Germinal center (tissue), 1 donor: ENCODE measurements at places on chromosomes 11 and 22.

DNA sequence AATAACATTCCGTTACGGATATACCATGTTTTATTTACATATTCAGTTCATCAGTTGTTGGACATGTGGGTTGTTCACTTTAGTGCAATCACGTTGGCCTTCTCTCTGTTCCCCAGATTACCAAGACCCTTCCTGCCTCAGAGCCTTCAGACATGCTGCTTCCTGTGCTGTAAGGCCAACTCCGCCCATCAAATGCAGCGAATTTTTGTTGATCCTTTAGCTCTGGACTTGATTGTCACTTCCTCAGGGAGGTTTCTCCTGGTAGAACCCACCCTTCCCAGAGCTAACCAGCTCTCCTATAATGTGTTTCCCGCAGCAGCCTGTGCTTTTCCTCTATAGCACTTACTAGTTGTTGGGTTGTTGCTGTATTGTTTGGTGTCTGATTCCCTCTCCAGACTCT, 39.4 kb downstream of the SWAP70 start:
- no peak for DNase-seq

DNA sequence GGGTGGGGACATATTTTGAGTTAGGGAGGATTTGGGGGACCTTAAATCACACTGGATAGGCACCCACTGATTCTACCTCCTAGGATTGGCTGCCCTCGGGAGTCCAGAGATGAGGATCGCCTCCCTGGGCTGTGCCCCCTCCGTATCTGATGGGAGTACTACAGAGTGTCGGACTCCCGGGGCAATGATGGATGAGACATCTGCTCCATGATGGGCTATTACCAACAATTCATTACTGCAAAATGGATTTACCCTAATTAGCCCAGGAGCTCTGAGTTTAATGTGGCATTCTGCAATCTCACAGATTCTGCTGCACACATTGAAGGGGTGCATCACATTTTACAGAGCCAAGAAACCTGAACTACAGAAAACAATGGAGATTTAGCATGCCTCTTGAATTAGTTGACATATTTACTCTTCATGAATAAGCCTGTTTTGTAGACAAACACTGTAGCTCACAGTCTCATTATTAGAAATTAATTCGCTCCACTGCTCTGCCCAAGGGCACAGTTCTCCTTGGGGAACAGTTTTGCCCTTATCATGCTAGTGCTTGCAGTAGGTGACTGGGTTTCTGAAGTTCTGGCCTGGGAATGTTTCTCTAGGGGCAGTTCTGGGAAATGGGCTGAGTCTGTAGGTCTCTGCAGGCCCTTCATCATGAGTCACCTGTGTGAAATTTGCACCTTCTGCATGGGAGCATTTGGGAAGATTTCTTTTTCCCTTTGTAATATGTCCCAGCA, 217.1 kb upstream of the PLET1 start:
- no peak for DNase-seq

DNA sequence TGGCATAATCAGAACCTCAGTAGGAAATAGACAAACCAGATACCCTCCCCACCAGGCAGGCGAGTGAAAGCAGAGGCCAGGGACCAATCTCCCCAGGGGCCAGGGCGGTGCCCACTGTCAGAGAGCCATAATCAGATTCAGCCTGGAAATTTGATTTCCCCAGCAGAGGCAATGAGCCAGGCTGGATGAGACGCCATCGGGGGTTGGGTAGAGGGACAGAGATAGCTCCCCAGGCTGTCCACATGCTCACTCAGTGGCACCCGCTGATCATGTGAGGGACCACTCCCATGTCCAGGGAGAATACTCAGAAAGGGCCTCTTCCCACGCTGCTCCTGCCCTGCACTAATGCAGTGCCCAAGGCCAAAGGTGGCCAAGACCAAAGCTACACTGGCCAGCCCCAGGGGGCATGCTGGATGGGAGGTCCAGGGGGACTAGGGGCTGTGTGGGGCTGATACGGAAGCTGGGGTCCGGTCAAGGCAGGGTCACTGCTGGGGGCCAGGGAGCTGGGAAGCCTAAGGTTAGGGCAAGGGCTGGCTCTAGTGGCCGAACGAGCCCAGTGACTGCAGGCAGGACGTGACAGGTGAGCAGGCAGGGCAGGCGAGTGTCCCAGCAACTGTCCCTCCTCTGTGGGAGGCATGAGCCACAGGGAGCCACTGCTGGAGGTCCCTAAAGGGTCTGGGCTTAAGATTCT, 19.8 kb downstream of the ARVCF start:
- DNase-seq: no peak

GRCh38 chr11:69136471-69136870, 19.3 kb upstream of the SMIM38 start:
- DNase-seq: no peak

GRCh38 chr11:116579857-116580727, 192.7 kb downstream of the BUD13 start:
- no peak for DNase-seq

- no peak for DNase-seq
Observed at GRCh38 chr22:18999008-18999407, 62.9 kb upstream of the PRODH start.

DNA sequence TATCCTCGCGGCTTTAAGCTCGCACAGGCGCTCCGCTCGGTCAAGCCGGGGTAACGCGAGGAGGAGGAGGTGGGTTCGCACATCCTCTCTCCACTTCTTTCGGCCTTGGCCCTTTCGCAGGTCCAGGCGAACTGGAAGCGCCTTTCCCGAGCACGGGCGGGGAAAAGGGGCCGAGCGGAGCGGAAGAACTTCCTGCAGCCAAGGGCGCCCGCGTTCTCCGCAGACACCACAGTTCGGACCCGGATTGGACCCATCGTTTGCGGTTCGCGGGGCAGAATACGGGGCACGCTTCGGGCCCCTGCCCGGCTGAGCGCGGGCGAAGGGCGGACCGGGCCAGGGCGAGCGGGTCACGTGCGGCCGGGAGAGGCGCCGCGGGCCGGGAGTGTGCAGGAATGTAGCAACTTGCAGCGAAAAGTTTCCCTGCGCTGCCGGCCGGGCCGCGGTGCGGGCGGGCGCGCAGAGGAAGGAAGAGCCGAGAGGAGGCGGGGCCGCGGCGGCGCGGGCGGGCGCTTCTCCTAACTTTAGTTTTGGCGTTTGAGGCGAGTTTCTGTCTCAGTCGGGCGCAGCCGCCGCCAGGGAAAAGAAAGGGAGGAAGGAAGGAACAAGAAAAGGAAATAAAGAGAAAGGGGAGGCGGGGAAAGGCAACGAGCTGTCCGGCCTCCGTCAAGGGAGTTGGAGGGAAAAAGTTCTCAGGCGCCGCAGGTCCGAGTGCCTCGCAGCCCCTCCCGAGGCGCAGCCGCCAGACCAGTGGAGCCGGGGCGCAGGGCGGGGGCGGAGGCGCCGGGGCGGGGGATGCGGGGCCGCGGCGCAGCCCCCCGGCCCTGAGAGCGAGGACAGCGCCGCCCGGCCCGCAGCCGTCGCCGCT, at the start of gene YAP1:
Gene YAP1, plus strand, starts transcription at position 552 of the 865 bp plus-strand sequence. CDS start 402 bp downstream, outside the sequence.
- DNase-seq: peak; percentile 50

DNA sequence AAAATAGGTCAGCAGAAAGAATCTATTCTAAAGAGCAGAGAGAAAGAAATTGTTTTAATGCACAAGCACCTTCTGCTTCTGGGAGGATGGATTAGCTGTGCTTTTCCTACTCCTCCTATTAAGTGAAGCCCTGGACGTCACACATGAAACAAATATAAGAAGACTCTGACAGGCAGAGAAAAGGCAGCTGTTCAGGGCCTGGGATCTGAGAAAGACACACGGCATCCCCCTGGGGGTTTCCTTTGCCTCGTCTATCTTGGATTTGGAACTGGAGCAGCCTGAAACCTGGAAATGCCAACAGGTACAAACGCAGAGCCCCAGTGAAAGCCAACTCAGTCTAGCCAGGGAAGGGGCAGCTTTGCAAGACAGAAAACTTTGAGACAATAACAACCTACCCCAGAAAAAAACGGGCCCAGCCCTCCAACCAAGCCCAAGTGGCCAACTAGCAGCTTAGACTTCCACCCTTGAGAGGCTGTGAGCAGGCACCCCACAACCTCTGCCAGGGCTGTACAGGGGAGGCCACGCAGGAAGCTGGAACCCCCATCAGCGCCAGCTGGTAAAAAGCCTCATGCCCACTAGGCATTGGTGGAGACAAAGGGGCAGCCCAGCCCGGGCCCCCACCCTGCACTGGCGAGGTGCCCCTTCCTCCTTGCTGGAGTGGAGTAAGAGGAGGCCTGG, 7.3 kb downstream of the CERK start:
- DNase-seq: no peak

- DNase-seq: no peak
Observed at GRCh38 chr11:69444381-69445130, 36.9 kb upstream of the LINC01488 start.

GRCh38 chr22:17349172-17349571, 20.1 kb upstream of the CECR2 start:
- DNase-seq: no peak

DNA sequence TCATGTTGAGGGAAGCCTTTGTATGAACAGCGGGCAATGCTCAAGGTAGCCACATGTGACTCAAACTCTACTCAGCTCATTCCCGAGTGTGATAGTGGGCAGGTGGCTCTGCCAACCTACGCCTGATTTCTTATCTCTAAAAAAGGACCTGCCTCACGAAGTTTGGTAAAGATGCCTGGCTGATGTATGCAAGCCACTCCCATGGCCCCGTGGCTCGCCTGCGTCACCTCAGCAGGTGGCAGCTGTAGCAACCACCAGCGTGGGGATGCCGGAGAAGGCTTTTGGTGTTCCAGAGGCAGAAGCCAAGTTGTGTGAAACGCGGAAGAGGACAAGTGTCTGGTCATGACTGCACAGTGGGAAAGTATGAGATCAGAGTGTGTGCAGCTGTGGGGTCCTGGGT, 5.4 kb downstream of the FADS2 start:
- no peak for DNase-seq

- no peak for DNase-seq
Observed at GRCh38 chr11:10398525-10398924, 56.5 kb upstream of the AMPD3 start.

GRCh38 chr11:36722421-36722820, 124.4 kb upstream of the RAG2 start:
- DNase-seq: no peak

DNA sequence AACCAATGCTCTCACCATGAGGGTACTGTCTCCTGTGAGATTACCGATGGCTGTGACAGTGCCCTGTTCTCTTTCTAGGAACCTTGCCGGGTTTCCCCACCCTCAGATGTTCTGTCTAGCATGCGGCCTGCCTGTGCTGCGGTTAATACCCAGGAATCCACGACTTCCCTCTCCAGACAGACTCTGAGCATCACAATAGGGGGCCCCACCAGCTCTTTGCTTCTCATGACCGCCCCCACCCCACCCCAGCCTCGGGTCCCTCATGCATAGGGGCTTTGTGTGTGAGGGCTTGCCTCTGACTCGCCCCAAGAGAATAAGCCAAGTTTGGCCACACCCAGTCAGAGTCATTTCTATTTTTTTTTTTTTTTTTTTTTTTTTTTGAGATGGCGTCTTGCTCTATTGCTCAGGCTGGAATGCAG, 10.3 kb downstream of the PARVG start:
- peak; percentile 60 for DNase-seq

DNA sequence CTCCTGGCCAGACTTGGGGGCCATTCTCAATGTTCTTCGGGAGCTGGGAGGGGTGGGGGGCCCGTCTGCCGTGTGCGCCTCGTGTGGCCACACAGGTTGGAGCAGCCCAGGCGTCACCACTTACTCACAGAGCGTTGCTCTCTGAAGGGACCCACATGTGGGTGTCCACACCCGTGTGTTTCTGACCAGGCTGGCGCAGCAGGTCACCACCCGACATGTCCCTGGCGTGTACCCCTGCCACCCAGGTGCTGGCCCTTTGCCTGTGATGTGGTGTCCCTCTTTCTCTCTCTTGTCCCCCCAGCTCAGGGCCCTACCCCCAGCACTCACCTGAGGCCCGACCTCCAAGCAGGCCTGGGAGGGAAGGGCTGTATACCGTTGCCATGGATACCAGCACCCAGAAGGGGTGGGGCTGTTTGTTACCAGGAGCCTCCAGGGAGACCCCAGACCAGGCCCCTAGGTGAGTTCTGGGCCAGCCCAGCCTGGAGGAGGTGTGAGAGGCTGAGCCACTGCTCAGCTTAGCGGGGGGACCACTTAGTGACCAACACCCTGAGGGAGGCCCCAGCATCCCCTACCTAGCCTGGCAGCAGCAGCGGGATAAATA, 1.4 kb downstream of the LMNTD2 start:
- DNase-seq: no peak

- no peak for DNase-seq
Observed at GRCh38 chr11:61256710-61257482, 15.9 kb downstream of the PGA5 start.

GRCh38 chr11:57493507-57494503, 21.7 kb downstream of the SLC43A1 start:
- peak; percentile 81 for DNase-seq

DNA sequence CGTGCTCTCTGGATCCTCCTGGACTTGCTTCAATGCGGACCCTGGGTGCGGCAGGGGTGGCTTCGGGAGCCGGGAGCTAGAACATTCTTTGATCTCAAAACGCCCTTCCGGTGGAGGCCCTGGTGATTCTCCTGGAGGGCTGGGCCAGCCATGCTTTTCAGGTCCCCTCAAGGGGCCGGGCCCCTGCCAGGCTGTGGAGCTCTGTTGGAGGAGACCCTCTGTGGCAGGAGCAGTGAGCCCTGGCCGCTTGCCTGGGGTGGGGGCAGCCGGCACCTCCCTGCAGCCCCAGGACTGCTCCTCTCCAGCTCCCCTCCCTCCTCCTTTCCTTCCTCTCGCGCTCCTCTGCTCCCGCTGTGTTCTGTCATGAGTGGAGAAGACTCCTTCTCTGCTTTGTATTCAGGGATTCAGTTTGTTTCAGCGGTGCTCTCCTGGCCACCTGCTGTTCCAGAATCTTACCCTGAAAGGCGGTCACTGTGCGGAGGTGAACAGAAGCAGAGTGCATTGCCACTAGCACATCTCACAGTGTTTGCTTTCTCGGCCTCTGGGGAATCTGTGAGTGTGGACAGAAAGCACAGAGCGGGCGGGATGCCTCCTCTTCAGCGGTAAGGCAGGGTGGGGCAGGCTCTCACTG, 289.1 kb downstream of the TBC1D22A start:
- DNase-seq: no peak

DNA sequence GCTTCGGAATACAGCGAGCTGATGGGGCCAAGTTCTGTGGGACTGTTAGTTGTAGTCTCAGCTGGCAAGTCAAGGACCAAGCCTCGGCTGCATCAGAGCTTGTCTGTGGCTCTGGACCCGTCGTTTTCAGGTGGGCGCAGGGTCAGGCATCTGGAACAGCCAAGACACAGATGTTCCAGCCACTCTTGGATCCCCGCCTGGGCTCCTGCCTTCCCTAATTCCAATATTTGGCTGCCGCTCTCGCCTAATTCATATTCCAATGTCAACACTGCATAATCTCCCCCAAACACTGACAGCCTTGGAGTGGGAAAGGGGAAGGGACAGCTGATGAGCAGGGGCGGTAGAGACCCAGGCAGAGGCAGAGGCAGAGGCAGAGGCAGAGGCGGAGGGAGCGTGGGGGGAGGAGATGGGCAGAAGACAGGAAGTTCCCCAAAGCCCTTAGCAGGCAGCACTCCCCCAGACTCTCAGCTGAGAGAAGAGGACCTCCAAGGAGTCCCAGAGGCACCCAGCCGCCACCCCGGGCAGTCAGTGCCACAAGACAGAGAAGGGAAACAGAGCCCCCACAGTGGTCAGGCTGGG, 49.6 kb upstream of the SLC35C1 start:
- DNase-seq: no peak
